ENCODE measurements at places on chromosomes 7 and 10.
A peak's percentile ranks its signal among the peaks of the same experiment; 100 is the strongest.

DNA sequence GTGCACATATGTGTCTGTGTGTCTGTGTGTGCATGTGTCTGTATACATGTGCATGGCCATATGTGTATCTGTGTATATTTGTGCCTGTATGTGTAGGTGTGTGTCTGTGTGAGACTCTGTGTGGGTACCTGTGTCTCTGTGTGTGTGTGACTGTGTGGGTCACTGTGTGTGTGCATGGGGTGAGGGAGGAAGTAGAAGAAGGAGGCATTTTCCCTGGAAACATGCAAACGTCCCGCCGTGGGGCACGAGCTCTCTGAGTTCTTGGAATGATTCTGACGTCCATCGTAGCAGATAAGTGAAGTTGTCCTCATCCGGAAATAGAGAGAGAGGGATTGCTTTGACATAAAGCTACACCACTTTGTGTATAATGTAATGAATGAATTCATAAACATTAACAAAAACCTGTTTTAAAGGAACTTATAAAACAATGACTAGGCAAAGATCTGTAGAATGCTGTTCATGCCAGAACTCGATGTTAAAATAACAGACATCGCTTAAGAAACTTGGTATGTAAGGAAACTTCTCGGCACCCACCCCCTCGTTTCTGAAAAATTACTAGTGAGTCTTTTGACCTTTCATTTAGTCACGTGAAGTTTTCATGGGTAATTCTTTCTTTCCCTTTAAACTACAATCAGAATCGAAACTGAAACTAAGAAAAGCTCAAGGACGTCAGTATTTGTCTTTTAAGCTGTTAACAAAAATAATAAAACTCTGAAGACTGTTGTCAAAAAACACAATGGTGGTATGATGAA is 43.6 kb upstream of the KLF6 start:
- DNase-seq: no peak

DNA sequence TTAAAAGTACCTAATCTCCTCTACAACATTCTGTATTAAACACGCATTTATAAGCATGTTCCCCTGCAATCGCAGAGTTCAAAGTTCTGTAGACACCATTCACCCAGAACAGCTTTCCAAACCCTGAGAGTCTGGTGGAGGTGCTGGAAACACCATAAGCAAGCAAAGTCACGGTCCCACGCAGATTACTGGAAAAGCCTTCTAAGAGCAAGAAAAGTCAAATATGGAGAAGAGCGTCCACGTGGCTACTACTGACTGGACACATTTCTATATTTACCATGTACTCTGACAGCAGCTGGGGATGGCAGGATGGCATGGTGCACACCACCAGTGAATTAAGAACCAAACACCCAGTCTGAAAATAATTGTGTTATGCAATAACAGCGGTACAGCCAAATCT is 97.7 kb downstream of the PARD3 start:
- no peak for DNase-seq

GRCh38 chr7:101075646-101076045 is 9.6 kb upstream of the TRIM56 start:
- DNase-seq: no peak

- no peak for DNase-seq
These were observed 203.0 kb downstream of the CNTNAP2 start for GRCh38 chr7:146319629-146320028.

DNA sequence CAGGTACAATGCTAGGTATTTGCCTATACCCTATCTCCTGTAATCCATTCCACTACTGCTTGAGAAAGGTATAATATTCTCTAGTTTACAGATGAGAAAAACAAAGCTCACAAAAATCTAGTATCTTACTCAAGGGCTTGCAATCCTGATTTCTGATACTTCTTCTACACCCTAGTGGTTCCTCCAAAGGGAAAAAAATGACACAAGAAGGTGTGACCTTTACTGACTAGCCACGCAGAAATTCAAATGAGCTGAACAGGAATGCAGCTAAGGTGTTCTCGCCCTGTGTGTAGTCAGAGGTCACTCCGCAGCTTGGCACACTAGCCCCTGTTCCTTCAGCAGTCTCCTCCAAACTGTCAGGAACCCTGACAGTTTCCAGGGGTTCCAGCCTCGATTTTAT is 59.5 kb upstream of the TM9SF3 start:
- DNase-seq: no peak

- no peak for DNase-seq
These were observed 53.2 kb upstream of the MTPN start for GRCh38 chr7:136030330-136030729.

GRCh38 chr7:90518630-90519029 is 49.2 kb downstream of the PTTG1IP2 start:
- DNase-seq: no peak

GRCh38 chr10:130767116-130767730 is 544.3 kb downstream of the TCERG1L start:
- no peak for DNase-seq

DNA sequence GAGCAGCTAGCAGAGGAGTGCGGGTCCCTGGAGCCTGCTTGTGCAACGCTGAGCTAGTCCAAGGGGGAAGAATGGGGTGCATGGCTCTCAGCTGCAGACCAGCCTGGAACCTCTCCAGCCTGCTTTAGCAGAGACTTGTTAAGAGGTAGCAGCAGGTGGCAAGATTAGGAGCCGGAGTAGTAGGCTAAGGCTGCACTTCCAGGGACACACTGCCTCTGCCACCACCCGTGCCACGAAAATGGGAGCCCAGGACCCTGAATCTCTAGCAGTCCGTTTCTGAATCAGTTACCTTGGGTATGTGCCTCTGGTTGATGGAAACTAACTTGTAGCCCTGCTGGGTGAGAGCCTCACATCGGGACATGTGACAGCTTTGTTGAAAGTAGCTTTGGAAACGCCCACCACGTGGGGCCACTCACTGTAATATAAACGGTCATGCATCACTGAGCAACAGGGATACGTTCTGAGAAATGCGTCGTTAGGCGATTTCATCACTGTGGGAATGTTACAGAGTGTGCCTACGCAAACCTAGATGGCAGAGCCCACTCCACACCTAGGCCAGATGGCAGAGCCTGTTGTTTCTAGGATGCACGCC is 25.9 kb downstream of the HTRA1 start:
- DNase-seq: no peak

GRCh38 chr10:125607689-125608290 is 75.2 kb downstream of the TEX36 start:
- no peak for DNase-seq

- no peak for DNase-seq
These were observed 216.5 kb upstream of the MKLN1 start for GRCh38 chr7:131111081-131111576.

- DNase-seq: no peak
These were observed 4.4 kb upstream of the LRRN3 start for GRCh38 chr7:111086532-111086931.

GRCh38 chr7:105649727-105650381 is 68.6 kb upstream of the EFCAB10 start:
- no peak for DNase-seq

DNA sequence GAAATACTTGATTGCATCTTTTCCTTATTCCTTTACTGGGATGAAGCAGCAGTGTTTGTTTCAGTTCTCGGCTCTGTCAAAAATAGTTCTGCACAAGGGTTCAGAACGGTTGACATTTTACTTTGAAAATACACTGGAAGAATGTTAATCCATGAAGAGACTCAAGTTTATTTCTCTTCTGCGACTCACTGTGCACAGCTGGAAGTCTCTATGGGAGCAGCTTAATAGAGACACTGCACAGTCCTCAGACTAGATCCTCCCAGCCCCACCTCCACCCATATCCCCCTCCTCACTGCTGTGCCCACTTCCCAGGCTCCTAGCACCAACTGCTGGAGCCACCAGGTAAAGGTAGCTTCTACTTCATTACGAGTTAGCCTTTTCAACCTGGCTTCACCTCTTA is 517.8 kb downstream of the GRID1 start:
- DNase-seq: no peak

DNA sequence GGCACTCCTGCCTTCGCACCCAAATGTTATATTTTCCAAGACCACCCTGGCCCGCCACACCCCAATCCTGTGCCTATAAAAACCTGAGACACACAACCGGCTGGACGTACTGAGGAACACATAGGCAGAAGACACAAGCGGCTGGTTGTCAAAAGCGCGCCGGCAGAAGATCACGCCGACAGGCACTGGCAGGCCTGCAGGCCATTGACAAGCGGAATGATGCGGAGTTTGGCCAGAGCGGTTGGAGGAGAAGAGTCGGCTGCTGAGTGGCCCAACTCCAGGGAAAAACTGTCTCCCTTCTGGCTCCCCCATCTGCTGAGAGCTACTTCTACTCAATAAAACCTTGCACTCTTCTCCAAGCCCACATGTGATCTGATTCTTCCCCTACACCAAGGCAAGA is 39.7 kb upstream of the SAMD8 start:
- DNase-seq: no peak

DNA sequence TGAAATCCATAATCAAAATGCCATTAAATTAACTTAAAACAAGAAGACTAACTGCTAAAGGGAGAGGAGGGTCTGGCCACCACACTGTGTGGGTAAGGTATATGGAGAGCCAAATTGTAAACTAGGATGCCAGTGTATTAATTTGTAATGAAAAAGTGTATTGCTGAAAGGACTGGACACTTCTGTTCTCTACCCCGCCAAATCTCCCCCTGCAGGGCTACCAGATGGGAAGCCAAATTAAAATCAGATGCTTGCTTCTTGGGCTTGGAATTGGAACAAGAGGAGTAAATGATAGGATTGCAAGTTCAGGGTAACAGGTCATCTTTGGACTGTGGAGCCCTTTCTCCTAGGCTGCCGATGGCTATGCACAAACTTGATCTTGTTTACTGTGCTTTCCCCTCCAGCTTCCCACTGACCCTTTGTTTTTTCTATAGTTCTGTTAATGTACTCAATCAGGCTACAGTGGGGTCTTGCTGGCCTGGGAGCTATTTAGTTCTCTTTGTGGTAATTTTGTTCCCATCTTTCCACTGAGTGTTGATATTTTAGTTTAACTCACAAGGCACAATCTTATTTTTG is 932.1 kb upstream of the C7orf33 start:
- no peak for DNase-seq

DNA sequence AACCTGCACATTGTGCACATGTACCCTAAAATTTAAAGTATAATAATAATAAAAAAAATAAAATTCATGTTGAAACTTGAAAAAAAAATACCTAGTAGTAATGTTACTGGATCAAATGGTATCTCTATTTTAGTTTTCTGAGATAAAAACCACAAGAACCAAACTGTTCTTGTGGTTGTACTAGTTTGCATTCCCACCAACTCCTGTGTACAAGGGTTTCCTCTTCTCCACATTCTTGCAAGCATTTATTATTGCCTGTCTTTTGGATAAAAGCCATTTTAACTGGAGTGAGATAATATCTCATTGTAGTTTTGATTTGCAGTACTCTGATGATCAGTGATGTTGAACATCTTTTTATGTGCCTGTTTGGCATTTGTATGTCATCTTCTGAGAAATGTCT is 177.7 kb downstream of the KIF20B start:
- DNase-seq: no peak

DNA sequence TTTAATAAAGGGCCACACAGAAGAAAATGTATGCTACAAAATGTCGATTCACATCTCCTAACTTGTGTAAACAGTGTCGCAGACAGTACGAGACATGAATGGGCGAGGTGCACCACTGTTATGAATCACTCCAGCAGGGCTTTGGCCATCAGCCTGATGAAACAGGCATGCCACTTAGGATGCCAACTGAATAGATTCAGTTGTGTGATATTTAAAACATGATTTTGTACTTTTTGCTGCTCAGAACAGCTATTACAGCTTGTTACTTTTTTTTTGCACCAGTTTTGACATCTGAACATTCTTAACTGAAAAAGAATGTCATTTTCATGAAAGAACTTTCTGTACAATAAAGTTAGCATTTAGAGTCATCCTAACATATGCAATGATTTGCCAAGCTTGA is 138.1 kb downstream of the VTI1A start:
- DNase-seq: no peak

- DNase-seq: peak; percentile 25
These were observed 175.1 kb downstream of the SEPTIN7 start for GRCh38 chr7:35975851-35976454.

GRCh38 chr10:112565434-112566053 is 118.5 kb downstream of the VTI1A start:
- peak; percentile 24 for DNase-seq

- DNase-seq: no peak
These were observed 92.1 kb upstream of the CXCL12 start for GRCh38 chr10:44477046-44477425.

GRCh38 chr7:151009327-151010036 is 14.8 kb downstream of the ATG9B start:
- DNase-seq: no peak
